ENCODE measurements at places on chromosomes 4 and X.

- no peak for DNase-seq
These were observed 26.0 kb downstream of the CAPN6 start for GRCh38 chrX:111244235-111244750.

DNA sequence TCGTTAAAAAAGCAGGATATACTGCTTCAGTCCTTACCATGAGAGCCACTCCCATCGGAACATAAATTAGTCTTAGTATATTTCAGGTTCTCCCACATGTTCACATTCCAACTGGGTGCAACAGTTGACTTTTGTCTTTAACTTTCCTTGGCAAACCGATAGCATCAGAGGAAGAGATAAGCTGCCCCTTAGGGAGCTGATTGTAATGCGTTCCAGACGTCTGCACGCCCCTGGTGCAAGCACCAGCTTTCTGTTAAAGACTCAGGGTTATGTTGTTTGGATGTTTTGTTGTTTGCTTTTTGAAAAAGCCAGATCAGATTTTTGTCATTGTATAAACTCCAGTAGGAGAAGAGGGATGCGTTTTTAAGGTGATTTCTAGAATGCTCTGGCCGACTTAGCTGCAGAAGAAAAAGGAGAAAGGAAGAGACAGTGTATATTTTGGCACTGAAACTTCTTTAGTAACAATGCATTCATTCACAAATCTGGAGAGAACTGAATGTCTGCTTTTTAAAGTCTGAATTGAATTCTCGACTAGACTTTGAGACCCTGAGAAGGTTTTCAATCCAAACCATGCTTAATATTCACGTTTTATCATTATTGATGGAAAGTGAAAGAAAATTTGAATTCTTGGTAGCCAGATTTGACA lies 160.9 kb downstream of the CBR4 start:
- no peak for DNase-seq

DNA sequence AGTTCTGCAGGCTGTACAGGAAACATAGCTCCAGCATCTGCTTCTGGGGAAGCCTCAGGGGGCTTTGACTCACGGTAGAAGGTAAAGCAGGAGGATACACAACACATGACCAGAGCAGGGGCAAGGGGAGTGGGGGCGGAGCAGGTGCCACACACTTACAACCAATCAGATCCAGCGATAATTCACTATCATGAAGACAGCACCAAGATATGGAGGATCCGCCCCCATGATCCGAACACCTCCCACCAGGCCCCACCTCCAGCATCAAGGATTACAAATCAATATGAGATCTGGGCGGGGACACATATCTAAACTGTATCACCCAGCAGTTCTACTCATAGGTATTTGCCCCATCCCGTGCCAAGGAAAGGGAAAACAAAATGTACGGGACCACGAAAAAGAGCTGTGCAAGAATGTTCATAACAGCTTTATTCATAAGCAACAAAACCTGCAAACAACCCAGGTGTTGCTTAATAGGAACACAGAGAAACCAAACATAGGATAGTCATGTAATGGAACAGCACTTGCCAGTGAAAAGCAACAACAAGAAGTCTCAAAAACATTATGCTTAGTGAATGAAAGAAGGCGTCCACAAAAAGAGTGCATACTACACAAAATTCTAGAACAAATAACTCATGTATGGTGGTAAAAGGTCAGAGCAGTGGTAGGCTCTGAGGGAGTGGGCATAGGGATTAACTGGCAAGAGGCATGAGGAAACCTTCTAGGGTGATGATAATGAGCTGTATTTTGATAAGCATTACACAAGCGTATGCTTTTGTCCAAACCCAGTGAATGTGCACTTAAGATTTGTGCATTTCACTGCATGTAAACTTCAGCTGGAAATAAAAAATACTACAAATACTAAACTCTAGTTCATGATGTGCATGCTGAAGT lies 130.9 kb upstream of the FAM9B start:
- no peak for DNase-seq

- peak; percentile 58 for DNase-seq
These were observed 32.3 kb downstream of the NOP14 start for GRCh38 chr4:2930758-2931511.

DNA sequence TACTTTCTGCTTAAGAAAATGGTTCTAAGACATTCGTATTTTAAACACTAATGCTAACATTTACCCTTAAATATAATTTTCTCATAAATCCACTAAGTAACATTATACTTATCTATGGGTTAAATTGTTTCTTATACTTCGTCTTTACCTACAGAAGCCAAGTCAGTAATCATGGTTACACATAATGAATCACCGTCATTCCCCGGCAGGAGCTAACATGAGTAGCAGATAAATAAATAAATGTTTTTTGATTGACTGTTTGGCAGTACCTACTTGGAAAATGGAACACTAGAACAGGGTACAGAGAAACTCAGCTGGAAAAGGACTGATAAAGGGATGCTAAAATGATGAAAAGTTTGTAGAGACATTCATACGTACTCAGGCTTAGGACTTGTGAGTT lies 430.4 kb downstream of the ACTRT1 start:
- no peak for DNase-seq

GRCh38 chr4:156547439-156547838 lies 424.2 kb downstream of the PDGFC start:
- no peak for DNase-seq

GRCh38 chr4:16606691-16607090 lies 291.8 kb downstream of the LDB2 start:
- DNase-seq = no peak

DNA sequence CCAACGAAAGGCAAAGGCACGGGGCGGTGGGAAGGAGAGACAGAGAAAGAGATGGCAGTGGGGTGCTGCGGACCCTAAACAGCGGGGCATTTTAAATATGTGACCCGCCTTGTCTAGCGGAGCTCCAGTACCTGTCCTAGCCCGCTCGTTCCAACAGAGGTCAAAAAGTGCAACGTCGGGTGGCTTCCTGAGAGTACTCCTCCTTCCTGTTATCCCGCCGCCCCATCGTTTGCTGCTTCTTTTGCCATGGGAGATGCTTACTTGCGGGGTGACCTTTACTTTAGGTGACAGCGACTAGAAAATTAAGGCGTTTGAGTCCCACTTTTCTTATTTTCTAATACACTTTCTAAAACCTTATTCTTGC lies 735 bp downstream of the NRK start:
- no peak for DNase-seq

DNA sequence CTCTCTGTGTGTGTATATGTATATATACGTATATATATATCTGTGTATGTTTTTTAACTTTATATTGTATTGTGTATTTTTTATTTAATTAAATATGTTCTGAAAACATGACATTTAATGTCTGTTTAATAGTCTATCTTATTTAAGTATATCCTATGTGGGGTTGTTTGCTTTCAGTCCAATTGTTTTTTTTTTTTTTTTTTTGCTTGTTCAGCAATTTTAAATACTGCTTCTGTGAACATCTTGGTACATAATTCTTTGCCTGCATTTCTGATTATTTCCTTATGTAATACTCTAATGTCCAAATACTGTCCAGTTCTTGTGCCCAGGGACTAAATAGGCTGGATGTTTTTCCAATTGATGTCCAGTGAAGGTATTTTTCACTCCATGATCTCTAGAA lies 45.1 kb upstream of the MAD2L1 start:
- no peak for DNase-seq

DNA sequence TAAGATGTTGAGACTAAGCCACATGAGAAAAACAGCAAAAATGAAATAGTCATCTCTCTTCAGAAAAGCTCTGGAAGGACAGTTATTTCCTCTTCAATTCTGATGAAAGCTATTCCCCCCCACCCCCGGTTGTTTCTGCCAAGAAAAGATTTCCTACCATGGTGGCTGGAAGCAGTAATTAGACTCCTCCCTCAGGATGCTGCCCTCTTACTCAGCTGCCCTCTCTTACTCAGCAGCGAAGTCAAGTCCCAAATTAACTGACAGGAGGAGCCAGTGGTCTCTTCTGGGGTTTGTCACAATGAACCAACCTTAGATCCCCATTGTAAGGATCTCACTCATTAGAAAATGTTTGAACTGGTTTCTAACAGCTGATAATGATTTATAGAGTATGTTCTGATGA lies 38.0 kb downstream of the GPM6B start:
- no peak for DNase-seq

DNA sequence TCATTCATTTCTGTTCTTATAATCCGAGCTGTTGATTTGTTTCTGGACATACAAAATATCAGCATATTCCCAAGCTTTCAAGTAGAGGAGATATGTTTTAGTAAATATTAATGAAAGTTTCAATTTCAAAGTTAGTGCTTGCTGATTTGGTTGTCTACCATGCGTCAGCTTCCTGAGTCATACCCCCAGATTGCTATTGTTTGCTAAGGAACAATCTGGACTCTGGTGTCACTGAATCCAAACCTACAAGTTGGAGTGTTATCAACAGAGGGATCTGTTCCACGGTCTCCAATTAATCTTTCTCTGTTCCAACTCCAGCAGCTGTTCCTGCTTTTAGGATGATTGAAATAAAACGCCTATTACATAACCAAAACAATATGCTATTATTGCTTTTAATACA lies 96.1 kb upstream of the FAM9A start:
- DNase-seq = no peak

GRCh38 chr4:186019269-186019668 lies 49.7 kb upstream of the TLR3 start:
- no peak for DNase-seq

DNA sequence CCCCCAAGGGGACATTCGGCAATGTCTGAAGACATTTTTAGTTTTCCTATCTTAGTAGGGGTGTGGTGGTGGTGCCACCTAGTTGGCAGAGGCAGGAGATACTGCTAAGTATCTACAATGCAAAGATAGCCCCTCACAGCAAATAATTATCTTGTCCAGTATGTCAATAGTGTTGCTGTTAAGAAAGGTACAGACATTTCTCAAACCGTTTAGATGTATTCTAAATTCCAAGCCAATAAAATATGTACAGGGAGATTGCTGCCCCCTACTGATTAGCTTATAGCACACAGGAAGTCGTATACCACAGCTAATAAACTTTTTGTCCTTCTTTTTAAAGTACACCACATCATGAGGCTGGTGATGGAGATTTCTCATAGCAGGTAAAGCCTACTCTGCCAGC lies 260.5 kb downstream of the TMA16 start:
- DNase-seq = no peak

- peak; percentile 68 for DNase-seq
These were observed 36.8 kb upstream of the VMA21 start for GRCh38 chrX:151359931-151360871.

GRCh38 chr4:1500966-1501753 lies 94.9 kb upstream of the NKX1-1 start:
- DNase-seq = no peak

GRCh38 chrX:17931855-17932254 lies 70.8 kb upstream of the RAI2 start:
- DNase-seq = no peak

GRCh38 chrX:103092942-103093341 lies at the start of gene NXF3:
Gene NXF3 (minus strand): TSS chrX:103093143. CDS start chrX:103093023, 120 bp downstream.
- DNase-seq = no peak

DNA sequence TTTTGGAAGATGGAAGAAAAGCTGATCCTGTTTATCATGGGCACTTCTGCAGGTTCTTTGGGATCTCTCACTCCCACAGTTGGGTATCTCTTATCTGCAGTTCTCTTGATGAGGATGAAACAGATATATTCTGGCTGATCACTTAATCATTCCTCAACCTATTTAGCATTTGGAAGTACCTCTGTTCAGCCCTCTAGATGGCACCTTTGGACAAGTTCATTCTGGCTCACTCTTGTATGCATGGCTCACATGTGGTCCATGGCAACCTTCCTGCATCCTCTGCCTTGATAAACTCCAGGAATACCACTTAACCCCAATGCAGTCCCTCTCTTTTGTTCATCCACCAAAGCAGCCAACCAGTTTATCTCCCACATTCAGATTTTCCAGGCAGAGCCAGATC lies 74.2 kb downstream of the SMARCA5 start:
- DNase-seq = no peak

DNA sequence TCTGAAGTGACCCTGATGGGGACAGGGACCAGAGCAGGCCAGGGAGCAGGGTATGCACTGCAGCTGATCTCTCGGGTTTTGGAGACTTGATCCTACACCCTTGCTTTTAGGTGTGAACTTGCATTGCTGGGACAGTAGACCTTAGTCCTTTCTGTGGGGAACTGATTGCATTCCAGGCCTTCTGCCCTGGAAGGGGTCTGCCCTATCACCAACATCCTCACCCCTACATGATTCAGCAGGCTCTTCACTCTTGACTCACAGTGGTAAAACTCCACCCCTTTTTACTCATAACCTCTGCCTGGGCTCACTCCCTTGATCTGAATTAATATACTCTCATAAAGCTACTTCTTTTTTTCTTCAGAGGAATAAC lies 6.6 kb upstream of the DDX60L start:
- DNase-seq = no peak

DNA sequence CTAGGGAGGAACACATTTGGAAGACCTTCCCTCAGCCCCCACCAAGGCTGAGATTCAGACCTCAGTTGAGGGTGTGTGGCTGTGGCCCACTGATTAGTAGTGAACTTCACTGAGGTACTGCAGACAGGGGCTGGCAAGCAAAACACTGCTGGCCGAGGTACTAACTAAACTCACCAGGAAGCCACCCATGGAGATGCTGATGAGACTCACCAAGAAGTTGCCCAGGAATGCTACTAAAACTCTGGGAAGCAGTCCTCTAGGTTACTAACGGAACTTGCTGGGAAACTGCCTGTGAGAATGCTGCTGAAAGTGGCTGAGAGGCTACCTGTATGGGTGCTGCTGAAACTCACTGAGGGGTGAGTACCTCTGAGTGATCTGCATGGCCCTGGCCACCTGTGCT lies 372.4 kb upstream of the RPS6KA3 start:
- no peak for DNase-seq

GRCh38 chr4:80201252-80202151 lies 4.2 kb downstream of the PRDM8 start:
- DNase-seq = no peak

- DNase-seq = no peak
These were observed 27.6 kb downstream of the ARFIP1 start for GRCh38 chr4:152807294-152807829.

DNA sequence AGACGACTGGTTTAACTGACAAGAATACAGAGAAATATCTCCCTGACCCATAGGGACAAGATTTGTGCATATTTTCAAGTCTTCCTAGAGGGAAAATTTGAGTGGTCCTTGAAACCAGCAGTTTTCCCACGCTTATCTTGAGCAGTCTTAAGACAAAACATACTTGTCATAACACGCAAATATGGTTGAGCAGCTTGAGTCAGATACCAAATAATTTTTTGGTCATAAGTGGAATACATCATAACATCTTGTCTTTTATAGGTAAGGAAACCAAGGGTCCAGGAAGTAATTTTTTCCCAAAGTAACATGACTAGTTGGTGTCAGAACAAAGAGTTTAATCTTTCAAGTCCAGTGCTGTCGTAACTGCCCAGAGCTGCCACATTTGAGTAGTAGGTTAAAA lies 50.5 kb downstream of the MOSPD2 start:
- no peak for DNase-seq

- DNase-seq = no peak
These were observed 525.4 kb upstream of the HS3ST1 start for GRCh38 chr4:11954093-11954492.

- DNase-seq = no peak
These were observed 40.1 kb downstream of the APLN start for GRCh38 chrX:129614481-129615255.
